GF-D8 (cell line): ENCODE measurements at places on chromosomes 12 and 14.
A peak's percentile ranks its signal among the peaks of the same experiment; 100 is the strongest.

DNA sequence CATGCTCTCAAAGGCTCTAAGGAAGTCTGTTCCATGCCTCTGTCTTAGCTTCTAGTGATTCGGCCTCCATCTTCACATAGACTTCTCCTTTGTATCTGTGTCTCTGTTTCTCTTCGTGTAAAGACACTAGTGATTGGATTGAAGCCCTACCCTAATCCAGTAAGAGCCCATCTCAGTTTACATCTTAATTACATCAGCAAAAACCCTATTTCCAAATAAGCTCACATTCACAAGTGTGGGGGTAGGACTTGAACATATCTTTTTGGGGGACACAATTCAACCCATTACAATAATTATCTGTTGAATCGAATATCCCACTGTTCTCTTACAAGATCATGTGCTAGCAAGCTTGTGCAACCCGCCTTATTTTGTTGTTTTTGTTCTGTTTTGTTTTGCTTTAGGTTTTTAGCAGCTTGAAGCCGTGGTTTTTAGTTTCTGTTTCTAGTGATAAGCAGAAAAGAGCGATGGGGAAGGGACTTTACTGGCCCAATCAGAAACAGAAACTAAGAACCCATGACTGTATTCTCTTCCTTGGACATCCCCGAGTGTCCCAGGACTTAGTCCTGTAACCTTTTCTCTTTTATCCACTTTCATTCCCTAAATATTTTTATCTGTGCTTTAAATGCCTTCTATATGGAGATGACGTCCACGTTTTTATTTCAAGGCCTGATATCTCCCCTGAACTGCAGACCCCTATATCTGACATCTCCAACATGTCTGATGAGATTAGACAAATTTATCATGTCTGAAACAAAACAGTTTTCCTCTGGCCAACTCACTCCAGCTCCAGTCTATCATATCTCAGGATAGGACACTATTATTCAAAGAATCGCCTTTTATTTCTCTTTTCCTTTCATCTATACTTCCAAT lies 353.0 kb downstream of the CCDC91 start:
- no peak for DNase-seq

GRCh38 chr12:62895351-62895877 lies 39.5 kb downstream of the PPM1H start:
- DNase-seq: no peak

- no peak for DNase-seq
Measured at GRCh38 chr12:59844750-59845149, 248.9 kb downstream of the SLC16A7 start.

DNA sequence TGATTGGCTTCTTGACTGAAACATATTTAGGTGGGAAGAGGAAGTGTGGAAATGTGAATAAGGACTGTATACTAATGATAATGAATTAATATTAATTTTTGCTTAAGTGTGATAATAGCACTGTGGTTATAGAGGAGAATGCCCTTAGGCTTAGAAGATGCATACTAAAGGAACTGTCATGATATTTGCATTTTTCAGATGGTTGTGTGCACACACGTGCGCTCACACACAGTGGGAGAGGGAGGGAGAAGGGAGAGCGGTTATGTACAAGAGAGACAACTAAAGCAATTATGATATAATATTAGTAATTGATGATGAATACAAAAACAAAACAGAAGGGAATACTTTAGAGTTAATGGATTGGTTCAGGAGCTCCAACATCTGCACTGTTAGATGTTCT lies 54.2 kb downstream of the RCOR1 start:
- DNase-seq: no peak

DNA sequence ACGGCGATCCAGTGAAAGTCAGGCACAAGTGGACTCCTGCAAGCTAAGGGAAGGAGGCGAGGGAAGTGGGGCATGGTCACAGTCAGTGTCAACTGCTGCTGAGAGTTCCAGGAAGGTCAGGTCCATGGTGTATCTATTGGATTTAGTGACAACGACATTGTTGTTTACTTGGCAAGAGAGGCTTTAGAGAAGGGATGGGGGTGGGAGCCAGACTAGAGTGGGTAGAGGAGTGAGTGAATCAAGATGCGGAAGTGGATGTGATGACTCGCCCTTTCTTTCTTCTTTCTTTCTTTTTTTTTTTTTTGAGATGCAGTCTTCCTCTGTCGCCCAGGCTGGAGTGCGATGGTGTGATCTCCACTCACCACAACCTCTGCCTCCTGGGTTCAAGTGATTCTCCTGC lies 12.5 kb downstream of the P2RX7 start:
- DNase-seq: no peak

GRCh38 chr14:24798911-24799462 lies 165.0 kb upstream of the GZMB start:
- no peak for DNase-seq

DNA sequence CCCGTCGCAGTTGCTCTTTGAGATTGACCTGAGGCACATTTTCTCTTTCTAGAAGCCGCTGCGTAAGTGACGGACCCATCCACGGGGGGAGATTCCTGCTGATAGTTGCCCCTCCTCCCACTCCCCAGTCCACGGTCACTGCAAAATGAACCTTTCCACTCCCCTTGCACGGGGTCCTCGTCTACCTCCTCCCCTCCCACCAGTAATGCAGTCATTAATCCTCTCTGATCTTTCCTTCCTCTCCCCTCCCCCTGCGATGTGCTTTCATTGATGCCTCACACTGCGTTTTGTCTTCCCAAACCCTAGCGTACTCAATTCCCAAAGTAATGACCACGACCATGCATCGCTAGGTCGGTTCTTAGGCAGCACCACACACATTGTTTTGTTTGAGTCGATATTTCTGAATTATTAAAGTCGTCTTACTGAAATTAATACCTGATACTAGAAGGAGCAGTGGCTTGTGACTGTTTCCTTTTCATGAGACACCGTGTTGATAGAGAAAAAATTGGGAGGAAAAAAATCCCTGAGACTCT lies 857 bp downstream of the ETNK1 start:
- DNase-seq: no peak

DNA sequence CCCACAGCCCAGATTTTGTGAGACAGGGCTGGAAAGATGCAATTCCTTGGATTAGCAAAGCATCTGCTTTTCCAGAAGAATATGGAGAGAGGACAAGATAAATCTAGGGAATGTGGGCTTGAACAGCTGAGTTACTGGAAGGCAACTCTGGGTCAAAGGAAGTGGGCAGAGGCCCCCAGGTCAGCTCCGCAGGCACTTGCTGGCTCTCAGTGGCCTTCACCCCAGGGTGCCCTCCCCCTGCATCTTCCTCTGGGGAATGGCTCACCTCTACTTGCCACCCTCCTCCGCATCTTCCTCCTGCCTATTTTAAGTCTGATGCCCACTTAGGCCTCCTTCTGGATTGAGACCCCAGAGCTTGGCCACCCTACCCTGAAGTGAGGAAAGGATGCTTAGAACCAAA lies 10.5 kb upstream of the PNMA1 start:
- no peak for DNase-seq

DNA sequence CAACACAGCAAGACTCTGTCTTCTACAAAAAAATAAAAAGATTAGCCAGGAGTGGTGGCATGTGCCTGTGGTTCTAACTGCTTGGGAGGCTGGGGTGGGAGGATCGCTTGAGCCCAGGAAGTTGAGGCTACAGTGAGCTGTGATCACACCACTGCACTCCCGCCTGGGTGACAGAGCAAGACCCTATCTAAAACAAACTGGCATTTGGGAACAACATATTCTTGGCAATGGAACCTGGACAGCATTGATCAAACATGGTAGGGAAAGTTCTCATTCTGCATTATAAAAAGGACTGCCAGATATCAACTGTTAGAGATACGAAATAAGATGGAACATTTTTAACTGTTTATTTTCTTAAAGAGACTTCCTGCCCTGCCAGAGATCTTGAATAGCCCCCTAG lies 81.5 kb downstream of the PPP2R5C start:
- DNase-seq: no peak

DNA sequence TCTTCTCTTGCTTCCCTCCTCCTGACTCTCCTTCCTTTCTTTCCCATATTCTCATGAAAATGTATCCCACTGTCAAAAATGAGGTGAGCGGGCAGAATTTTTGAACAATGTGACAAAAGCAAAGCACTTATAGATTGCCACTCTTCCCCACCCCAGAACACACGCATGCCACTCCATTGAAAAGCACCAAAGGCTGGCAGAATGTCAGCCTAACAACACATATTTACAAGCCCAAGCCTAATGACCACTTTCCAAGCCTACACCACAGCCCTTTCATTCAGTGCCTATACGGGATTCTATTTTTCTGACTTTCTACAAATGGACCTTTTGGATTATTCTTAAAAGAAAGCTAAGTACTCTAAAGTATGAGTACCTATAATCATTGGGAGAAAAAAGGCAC lies 62.9 kb upstream of the METAP2 start:
- DNase-seq: no peak

GRCh38 chr12:89593233-89593632 lies 67.4 kb upstream of the POC1B start:
- DNase-seq: no peak

GRCh38 chr14:96514694-96515093 lies 12.5 kb downstream of the PAPOLA start:
- DNase-seq: no peak

DNA sequence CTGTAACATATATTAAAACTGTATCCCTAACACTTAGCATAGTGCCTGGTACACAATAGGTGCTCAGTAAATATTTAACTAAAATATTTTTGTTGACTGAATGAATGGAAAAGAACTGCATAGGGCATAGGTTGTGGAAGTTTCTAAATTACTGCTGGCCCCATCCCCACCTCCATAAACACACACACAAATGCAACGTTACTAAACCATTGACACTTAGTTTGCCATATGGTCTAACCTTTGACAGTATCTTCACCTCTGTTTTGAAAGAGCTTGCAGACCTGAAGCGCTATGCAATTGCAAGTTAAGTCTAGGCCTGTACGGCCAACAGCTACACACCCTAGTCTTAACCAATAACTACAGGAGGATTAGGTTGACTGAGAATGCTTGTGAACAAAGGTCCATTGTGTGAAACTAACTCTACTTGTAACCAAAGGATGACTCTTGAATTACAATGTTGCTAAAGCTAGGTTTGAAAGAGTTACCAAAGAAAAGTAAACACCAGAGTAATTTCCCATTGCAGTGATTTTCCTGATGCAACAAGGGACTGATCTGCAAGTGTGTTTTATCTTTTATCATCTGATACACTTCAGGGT lies 924 bp upstream of the MANSC1 start:
- no peak for DNase-seq

GRCh38 chr12:46390881-46391280 lies 18.3 kb upstream of the SLC38A2 start:
- DNase-seq: no peak

- DNase-seq: no peak
Measured at GRCh38 chr12:77745624-77746023, 85.1 kb upstream of the NAV3 start.

DNA sequence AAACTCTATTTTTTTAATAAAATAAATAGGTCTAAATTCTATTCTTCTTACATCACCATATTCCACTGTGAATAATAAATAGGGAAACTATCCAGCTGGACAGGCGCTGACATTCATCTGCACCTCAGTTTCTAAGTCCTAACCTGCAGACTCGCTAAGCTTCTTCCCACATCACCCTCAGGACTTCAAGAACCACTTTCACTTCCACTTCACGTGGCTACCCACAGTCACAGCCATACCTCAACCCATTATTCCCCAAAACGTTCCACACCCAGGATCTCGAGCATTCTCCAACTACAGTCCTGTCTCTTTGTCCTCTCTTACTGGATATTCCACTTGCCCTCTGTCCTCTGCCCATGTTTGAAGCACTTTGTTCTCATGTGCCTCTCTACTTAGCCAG lies 71.1 kb downstream of the C2CD5 start:
- DNase-seq: no peak

DNA sequence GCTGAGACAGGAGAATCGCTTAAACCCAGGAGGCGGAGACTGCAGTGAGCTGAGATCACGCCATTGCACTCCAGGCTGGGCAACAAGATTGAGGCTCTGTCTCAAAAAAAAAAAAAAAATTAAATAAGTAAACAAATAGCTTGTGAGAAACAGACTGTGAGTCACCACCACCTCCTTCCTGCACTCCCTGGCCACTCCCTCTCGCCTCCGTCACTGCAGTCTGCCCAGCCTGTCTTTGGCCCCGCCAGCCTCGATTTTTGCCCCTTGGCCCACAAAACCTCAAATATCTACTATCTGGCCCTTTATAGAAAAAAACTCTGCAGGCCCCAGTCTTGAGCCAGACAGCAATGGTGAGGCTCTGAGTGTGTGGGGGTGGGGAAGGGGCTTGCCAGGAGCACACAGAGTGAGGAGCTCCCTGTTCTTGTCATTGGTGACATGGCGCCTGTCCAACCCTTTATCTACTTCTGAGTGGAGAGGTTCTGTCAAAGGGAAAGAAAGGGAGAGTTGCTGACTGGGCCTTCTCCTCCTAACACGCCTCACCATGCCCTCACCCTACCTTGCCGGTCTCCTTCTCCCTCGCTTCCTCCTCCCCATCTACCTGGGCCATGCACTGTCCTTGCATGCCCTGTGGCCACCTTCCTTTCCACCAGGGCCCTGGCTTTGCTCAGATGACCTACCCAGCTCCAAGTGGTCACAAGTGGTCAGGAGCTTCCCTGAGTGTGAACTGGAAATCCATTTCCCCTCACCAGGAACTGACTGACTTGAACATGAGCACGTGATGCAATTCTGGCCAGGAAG lies 22.1 kb downstream of the LGMN start:
- DNase-seq: no peak

GRCh38 chr12:89244536-89244935 lies 107.8 kb downstream of the DUSP6 start:
- peak; percentile 91 for DNase-seq

DNA sequence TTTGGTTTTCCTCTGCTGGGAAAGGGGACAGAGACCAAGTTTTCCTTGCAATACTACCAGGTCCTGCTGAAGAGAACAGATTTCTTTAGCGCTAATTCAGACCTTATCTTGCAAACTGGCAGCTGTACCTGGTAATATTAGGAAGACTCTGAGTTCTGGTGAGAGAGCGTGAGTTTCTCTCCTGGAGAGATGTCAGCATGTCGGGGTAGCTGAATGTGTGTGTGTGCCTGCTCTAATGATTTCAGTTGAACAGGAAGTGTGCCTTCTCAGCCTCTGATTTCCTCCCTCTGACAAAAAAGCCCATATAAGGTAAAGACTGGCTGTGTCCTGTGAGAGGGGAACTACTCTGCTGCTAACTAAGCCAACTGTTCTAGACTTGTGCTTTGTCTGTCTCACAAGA lies 10.3 kb upstream of the ERP27 start:
- peak; percentile 78 for DNase-seq

DNA sequence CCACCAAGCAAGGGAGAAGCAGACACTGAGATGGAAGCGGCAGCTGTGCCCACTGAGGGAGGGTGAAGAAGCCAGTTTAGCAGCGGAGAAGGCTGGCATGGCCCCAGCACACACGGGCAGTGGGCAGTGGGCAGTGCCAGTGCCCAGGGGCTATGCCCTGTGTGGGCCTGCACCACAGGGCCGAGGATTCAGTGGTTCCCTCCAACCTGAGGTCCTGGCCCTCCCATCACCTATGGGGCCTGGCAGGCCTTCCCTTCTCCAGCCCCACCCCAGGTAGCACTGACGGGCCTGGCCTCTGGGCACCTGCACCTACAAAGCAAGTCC lies 81.1 kb downstream of the ITPK1 start:
- no peak for DNase-seq

- DNase-seq: no peak
Measured at GRCh38 chr12:49144384-49144783, 13.2 kb upstream of the TUBA1B start.
